ENCODE measurements at places on chromosomes 13 and 19. TPM values are rescaled to one million over a fixed set of nuclear protein-coding genes. Genes with fewer than 3 reads are reported as not detected.

GRCh38 chr19:49936549-49936948, 7.2 kb upstream of the NUP62 start:
- no peaks in the 10 kb centered on the region for H3K27me3 ChIP-seq
- H3K4me1 ChIP-seq, result no peaks in the 10 kb centered on the region
- DNase-seq, result no peak
- peaks cover 6% of the 10 kb centered on the region for H3K36me3 ChIP-seq
- no peak overlapping the region for H3K4me3 ChIP-seq

Gene ZNF649
- total RNA-seq, result 42.8 TPM

DNA sequence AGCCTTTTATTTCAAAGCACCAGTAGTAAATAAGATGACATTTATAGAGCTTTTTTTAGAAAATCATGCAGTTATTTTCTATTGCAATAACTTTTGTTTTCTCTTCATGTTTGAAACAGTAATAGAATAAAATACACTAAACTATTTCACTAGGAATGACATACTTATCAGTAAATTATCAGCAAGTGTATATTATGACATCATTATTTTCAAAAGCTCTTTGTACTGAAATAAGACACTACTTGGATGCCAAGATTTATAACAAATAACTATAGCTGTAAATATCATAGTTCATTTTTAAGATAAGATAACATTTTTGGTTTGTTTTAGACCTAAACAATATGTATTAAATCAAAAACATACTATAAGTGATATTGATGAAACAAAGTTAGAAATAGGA, 56.8 kb downstream of the STOML3 start:
- H3K36me3 ChIP-seq, result no peaks in the 10 kb centered on the region
- no peak overlapping the region for H3K27ac ChIP-seq
- H3K4me1 ChIP-seq, result no peaks in the 10 kb centered on the region

GRCh38 chr19:54475706-54476105, 2.6 kb upstream of the CDC42EP5 start:
- H3K4me3 ChIP-seq, result no peak overlapping the region
- no peak overlapping the region for H3K27ac ChIP-seq
- H3K27me3 ChIP-seq, result peaks cover 10% of the 10 kb centered on the region
- H3K36me3 ChIP-seq, result no peaks in the 10 kb centered on the region
- DNase-seq, result peak; percentile 56
- H3K4me1 ChIP-seq, result no peaks in the 10 kb centered on the region

DNA sequence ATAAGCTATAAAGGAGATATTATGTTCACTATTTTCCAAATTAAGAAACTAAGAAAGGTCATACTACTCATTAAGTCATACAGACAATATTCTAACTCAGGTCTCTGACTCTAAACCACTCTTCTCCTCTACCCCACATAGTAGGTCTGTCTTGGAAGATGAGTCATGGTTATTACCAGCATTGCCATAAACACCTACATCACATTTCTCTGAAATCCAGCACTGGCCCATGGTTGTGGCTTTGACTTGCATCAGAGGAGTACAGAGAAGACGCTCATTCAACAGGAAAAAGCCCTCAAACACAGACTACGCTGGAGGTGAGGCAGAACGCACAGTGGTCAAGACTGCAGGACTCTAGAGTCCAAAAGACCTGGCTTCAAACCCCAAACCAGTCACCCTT, 476.8 kb downstream of the COG6 start:
- DNase-seq, result no peak
- H3K27ac ChIP-seq, result no peak overlapping the region
- no peak overlapping the region for H3K4me3 ChIP-seq
- H3K27me3 ChIP-seq, result no peaks in the 10 kb centered on the region
- no peaks in the 10 kb centered on the region for H3K4me1 ChIP-seq

DNA sequence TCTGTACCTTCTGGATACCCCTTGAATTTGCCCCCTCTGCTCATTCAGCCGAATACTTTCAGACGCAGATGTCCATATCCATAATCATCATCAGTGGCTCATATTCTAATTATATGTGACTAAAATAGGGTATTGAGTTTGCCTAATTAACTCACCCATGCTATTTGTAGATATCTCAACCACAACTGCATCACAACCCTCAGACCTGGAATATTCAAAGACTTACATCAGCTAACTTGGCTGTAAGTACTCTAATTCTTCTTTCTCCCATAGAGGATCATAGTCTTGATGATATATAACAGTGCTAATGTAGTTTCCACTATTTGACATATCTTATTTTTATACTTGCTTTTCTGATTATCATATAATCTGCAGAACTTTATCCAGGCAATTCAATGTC, 35.8 kb downstream of the RXFP2 start:
- DNase-seq, result no peak
- H3K27ac ChIP-seq, result no peak overlapping the region
- H3K27me3 ChIP-seq, result no peaks in the 10 kb centered on the region
- H3K4me3 ChIP-seq, result no peak overlapping the region

Gene DUXA
- not detected for total RNA-seq

DNA sequence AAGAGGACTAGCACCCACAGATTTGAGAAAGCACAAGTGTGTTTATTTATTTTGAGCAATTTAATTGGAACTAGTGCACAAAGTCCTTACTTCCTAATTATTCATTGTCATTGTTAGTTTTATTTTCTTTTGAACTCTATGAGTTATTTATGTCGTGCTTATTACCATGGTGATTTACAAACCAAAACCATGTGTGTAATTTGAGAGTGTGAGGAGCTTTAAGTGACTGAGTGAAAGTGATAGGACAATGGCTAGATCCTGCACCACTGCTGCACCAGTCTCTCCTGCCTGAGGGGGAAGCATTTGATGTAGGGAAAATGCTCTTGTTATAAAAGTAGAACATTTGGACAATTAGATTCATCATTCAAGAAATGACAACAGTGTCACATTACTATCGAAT, 172.3 kb upstream of the KLF12 start:
- H3K4me3 ChIP-seq, result no peak overlapping the region
- H3K27me3 ChIP-seq, result no peaks in the 10 kb centered on the region
- DNase-seq, result no peak
- no peaks in the 10 kb centered on the region for H3K36me3 ChIP-seq

DNA sequence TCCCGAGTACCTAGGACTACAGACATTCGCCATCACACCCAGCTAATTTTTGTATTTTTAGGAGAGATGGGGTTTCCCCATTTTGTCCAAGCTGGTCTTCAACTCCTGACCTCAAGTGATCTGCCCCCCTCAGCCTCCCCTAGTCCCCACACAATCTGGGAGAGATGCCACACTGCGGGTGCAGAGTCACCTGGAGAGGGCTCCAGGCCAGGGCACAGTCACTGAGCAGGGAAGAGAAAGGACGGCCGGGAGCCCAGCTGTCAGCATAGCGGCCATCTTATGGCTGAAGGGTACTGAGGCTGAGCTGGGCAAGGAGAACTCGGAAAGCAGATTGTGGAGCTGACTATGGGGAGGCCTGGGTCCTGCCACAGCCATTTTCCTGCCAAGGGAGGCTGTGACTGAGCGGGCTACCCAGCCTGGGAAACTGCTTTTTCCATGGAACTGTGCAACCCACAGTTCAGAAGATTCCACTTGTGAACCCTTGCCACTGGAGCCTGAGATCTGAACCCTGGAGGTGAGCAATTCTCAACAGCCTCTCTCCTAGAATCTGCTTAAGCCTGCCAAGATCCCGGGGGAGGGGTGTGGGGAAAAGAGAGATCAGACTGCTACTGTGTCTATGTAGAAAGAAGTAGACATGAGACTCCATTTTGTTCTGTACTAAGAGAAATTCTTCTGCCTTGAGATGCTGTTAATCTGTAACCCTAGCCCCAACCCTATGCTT, 109.2 kb downstream of the ZNF486 start:
- no peak overlapping the region for H3K4me3 ChIP-seq
- peak overlapping the region; percentile 63 for H3K27ac ChIP-seq
- H3K4me1 ChIP-seq, result peaks cover 16% of the 10 kb centered on the region
- no peak for DNase-seq
- no peaks in the 10 kb centered on the region for H3K27me3 ChIP-seq

- no peaks in the 10 kb centered on the region for H3K4me1 ChIP-seq
- no peak for DNase-seq
- H3K27me3 ChIP-seq, result no peaks in the 10 kb centered on the region
These were observed 306.9 kb downstream of the KLF5 start for GRCh38 chr13:73365681-73366080.

DNA sequence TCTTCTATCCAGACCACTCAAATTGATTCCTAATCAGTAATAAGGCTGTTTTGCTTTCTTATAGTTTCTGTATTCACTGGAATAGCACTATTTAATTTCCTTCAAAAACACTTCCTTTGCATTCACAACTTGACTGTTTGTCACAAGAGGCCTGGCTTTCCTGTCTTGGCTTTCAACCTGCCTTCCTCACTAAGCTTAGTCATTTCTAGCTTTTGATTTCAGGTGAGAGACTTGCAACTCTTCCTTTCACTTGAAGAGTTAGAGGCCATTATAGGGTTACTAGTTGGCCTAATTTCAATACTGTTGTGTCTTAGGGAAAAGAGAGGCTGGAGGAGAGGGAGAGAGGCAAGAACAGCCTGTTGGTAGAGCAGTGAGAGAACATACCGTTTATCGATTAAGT, 47.0 kb downstream of the SACS start:
- H3K27ac ChIP-seq, result no peak overlapping the region
- DNase-seq, result no peak
- no peak overlapping the region for H3K4me3 ChIP-seq
- H3K27me3 ChIP-seq, result no peaks in the 10 kb centered on the region
- no peaks in the 10 kb centered on the region for H3K36me3 ChIP-seq
- no peaks in the 10 kb centered on the region for H3K4me1 ChIP-seq

Gene ZNF582
- 6.4 TPM for total RNA-seq

Gene CGB5
- not detected for total RNA-seq

DNA sequence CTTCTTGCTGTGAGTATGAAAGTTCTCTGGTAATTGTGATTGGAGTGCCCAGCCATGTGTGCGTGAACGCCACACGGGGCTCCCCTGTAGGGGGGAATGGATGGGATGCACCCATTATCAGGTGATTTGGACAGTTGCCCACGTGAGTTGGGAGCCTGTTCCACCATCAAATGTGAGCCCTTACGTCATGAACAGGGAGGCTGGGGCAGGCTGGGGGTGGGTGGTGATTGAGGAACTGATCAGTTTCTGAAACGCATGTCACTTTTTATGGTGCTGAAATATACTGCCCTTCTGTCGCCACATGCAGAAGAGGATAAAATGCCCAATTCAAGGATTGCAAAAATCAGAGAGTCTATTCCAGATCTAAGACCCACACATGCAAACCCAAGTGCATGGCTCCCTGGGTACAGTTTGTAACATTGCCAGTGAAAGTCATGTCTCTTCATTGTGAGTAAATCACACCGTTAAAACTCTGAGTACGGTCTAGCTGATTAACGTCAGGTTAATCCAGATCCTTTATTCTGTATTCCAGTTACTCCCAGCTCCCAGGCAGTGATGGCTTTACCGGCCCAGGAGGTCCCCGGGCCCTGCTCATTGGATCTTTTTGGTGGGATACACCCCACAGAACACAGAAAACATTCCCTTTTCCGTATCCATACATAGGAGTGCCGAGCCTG, 90.2 kb downstream of the RAB20 start:
- H3K4me1 ChIP-seq, result no peaks in the 10 kb centered on the region
- H3K27ac ChIP-seq, result no peak overlapping the region
- H3K27me3 ChIP-seq, result no peaks in the 10 kb centered on the region

Gene NRTN
- 5.8 TPM for total RNA-seq

DNA sequence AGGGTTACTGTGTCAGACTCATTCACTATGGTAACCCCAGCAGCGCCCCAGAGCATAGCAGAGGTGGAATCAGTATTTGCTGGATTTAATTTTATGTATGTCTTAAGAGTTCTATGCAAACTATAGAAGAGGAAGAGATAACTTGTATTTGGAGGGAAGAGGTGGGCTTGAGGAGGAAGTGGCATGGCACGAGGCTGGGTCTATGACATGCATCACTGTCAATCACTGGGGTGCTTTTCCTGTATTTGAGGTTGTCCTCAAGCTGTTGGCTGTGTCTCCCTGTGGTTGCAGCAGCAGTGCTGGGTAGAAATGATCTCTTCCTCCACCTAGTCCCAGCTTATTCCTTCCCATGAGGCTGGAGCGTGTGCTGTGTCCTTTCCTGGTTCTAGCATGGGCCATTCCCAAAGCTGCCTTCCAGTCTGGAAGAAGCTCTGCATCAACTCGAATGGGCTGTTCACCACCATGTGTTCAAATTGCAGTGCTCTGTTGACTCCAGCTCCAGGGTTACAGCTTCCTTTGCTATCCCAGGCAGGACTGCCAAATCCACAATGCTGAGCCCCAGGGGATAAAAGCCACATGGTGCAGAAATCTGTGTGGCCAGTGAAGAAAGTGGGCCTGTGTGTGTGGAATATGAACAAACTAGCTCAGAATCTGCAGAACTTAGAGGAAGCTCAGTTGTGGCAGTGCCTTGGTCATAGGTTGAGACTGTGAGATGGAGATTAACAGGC, 73.1 kb upstream of the MTIF3 start:
- H3K36me3 ChIP-seq, result no peaks in the 10 kb centered on the region
- no peak overlapping the region for H3K27ac ChIP-seq
- DNase-seq, result no peak
- no peak overlapping the region for H3K4me3 ChIP-seq

GRCh38 chr13:52599848-52600603, 42.2 kb upstream of the HNRNPA1L2 start:
- peak overlapping the region; percentile 60 for H3K27ac ChIP-seq
- DNase-seq, result peak; percentile 86
- no peaks in the 10 kb centered on the region for H3K4me1 ChIP-seq
- H3K27me3 ChIP-seq, result peaks cover 11% of the 10 kb centered on the region
- peak overlapping the region; percentile 71 for H3K4me3 ChIP-seq

DNA sequence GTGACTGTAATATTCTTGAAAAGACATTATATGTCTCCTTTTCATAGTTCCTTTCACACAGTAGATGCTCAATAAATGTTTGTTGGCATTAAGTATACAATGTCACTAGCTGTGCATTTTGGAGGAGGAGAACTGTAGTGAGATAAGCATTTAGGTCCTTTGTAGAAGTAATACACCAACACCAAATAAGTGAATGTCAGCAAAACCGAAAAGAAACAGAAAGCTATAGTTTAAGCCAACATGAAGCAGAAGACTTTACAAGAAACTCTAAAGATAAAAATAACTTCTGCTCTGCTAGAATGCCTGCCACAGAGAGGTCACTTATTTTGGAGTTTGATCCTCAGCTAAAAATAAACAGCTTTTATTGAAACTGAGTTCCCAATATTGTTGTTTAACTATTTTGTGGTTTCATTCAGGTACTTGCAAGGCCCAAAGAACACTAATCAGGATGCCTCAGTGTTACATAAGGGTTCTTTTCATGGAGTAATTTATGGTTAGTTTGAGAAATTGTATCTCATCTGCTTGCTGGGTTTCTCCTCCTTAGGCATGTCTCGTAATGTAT, 86.2 kb downstream of the STARD13 start:
- H3K27me3 ChIP-seq, result no peaks in the 10 kb centered on the region
- DNase-seq, result no peak
- H3K36me3 ChIP-seq, result no peaks in the 10 kb centered on the region
- no peak overlapping the region for H3K27ac ChIP-seq
- H3K4me1 ChIP-seq, result peaks cover 15% of the 10 kb centered on the region

Gene SYNGR4
- not detected for total RNA-seq

Data from endodermal cell (in vitro differentiated cells).